IMR-90 (cell line): ENCODE measurements at places on chromosomes 2 and 18. TPM values are rescaled to one million over a fixed set of nuclear protein-coding genes. Genes with fewer than 3 reads are reported as not detected.

Gene LOXL3
- total RNA-seq, result 14.2 and 17.9 TPM in 2 replicates

Gene MATN3
- 0.90 and 1.1 TPM in 2 replicates for total RNA-seq

Gene FMNL2
- 10.9 and 15.6 TPM in 2 replicates for total RNA-seq

DNA sequence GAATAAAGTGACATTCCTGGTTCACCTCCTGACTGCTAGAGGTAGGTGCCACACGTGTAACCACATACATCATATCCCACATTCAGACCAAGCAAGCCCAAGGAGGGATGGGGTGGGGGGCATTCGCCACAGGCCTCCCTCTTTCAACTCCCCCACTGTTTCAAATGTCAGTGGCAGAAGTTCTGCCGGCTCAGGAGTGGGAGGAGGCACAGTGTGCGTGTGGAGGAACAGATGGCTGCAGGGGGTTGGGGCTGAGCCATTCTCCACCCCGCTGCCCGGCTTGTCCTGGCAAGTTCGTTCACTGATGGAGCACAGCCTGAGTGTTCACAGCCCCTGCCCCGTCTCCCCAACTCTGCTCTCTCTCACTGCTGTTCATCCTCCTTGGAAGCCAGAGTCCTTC is 75.4 kb upstream of the TANC1 start:
- peak; percentile 60 for DNase-seq
- H3K27me3 ChIP-seq, result no peaks in the 10 kb centered on the region
- no peak overlapping the region for H3K4me3 ChIP-seq
- H3K36me3 ChIP-seq, result no peaks in the 10 kb centered on the region

DNA sequence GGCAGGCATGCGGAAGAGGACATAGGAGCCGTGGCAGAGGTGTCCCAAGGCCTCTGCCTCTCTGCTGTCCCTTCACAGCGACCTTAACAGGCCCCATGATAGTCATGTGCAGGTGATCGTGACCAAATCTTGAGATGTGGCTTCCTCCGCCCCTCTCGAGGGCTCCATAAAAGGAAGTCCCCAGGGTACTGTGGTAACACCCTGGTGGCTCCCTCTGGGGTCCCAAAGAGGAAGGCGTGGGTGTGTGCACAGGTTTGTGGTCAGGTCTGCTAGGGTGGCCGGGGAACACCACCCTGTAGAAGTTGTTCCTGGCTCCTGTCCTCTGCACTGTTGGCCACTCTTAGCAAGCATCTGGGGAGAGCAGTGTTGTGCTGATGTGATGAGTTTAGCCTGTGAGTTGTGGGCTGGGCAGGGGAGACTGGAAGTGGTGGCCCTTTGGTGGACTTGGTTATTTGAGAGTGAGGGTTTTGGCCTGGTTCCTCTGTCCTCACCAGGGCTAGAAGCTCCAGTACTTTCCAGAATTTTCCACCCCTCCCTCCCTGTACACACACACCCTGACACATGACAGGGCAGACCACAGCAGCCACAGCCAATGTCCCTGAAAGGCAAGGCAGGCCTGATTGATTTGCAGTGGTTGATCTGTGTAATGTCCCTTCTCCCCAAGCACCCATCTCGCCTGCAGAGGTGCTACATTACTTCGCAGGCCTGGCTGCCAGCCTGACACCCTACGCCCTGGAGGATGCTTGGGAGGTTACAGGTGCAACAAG is 68.9 kb upstream of the BOD1L2 start:
- H3K4me3 ChIP-seq, result no peak overlapping the region
- H3K36me3 ChIP-seq, result no peaks in the 10 kb centered on the region
- no peaks in the 10 kb centered on the region for H3K4me1 ChIP-seq
- no peak for DNase-seq
- no peak overlapping the region for H3K27ac ChIP-seq

- no peak for DNase-seq
- no peaks in the 10 kb centered on the region for H3K36me3 ChIP-seq
- no peaks in the 10 kb centered on the region; the same call in 1 of the 2 replicates for H3K27me3 ChIP-seq
- H3K4me3 ChIP-seq, result no peak overlapping the region
- H3K27ac ChIP-seq, result no peak overlapping the region
These were observed 145.4 kb upstream of the PIK3C3 start for GRCh38 chr18:41809652-41810051.

DNA sequence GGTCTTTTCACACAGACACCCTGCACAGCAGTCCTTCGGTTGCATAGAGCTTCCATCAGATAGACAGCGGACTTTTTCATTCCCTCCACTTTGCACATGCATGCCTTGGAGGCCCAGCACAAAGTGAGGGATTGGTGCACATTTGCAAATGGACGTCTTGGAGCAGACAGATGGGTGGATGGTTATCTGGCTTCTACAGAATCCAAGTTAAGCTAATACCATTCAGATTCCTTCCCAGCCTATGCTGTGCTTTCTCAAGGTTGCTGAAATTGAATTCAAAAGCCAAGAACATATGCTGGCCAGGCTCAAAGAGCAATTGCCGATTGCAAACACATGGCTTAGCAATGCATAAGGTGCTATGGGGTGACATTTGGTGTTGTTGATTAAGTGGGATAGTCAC is 186.4 kb downstream of the VAPA start:
- no peaks in the 10 kb centered on the region for H3K36me3 ChIP-seq
- DNase-seq, result no peak
- peaks cover 15% of the 10 kb centered on the region for H3K27me3 ChIP-seq
